ENCODE measurements at places on chromosomes 3 and 15. TPM values are rescaled to one million over a fixed set of nuclear protein-coding genes. Genes with fewer than 3 reads are reported as not detected.
A peak's percentile ranks its signal among the peaks of the same experiment; 100 is the strongest.

Gene SENP7
- polyA plus RNA-seq: 101 TPM

Gene KLHL6
- 1.1 TPM for polyA plus RNA-seq

Gene COLQ
- 10.1 TPM for polyA plus RNA-seq

Gene CASR
- 24.9 TPM for polyA plus RNA-seq

Gene CFAP100
- polyA plus RNA-seq: 1.7 TPM

Gene XIRP1
- polyA plus RNA-seq: 0.25 TPM

Gene KBTBD13
- 0.07 TPM for polyA plus RNA-seq

Gene CLSTN2
- 2.0 TPM for polyA plus RNA-seq

DNA sequence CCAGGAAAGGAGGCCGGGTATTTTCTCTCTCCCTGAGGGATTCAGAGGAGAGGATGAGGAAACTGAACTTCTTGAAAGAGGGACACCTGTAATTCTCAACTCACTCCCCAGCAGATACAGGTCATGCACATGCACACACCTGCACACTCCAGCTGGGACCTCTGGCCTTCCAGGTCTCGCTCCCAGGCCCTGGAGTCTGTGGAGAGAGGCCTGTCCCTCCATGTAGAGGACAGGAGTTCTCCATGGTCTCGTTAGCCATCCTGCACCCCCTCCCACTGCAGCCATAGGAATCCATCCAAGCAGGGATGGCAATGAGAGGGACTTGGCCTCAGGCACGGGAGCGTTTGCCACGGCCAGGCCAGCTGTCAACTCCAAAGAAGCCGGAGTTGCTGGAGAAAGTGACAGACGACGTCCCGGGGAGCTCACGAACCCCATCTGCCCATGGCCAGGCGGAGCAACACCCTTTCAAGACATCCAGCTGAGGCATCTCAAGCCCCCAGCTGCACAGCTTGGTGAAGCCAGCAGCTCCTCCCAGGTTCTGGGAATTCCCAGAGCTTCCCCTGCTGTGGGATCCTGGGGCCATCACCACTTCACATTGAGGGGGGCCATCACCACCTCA lies 223.3 kb downstream of the UACA start:
- no peak for DNase-seq

DNA sequence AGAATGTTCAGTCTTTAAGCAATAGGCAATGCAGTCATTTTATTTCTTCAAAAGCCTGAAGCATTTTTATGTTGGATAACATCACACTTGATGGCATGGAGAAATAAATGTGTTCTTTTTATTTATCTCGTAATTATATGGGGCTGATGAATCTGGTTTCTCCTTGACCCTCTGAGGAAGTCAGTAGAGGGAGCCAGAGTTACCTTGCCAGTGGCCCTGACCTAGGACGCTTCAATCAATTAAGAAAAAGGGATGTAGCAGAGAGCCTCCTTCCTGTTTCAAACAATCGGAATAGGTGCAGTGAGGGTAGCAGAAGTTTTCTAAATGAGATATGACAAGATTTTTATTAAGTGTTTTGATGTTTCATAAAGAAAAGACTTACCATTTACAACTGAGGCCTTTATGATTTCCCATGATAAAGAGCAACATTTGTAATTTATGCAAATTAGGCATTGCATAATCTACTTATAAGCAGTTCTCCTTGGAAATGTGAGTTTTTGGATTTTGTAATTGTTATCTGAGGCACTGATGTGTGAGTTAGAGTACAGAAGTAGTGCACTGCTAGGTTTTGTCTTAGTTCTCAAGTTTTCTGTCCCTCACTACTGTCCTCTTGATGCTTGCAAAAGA lies 129.1 kb downstream of the RAP2B start:
- DNase-seq: peak; percentile 8

GRCh38 chr3:182957226-182957625 lies 23.1 kb downstream of the DCUN1D1 start:
- DNase-seq: no peak

GRCh38 chr3:77348244-77348855 lies 308.5 kb downstream of the ROBO2 start:
- no peak for DNase-seq

DNA sequence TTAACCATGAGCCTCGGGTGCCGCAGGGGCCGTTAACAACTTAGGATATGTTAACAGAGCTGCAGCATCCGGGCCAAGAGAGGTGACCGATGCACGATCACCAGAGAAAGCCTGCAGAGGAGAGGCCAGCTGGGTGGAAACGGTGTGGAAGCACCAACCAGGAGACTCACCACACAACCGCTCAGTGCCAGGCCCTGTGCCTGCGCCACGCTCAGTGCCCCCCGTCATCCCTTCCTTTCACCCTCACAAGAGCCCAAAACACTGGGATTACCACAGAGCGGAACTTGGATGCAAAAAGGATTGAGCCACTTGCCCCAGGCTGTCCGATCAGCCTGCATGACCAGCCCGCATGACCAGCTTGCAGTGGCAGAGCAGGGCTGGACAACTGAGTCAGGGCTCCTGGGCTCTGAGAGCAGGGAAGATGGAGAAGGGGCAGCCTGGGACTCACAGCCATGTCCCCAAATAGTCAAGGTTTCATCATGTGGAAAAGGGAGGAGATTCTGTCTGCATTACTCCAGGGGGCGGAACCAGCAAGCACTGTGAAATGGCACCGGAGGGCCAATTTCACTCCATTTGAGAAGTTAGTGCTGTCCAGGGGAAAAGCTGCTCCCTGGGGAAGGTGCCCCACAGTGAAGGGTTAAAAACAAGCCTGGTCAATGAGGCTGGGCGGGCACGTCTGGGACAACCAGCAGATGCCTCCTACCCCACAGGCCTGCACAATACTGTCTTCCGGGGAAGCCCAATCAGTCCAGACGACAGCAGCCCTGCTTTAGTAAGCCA lies 156.8 kb downstream of the ATP10A start:
- no peak for DNase-seq

- DNase-seq: no peak
Measured at GRCh38 chr3:171850960-171851659, 8.0 kb downstream of the TMEM212 start.
